ENCODE measurements at places on chromosomes 6 and 20. TPM values are rescaled to one million over a fixed set of nuclear protein-coding genes. Genes with fewer than 3 reads are reported as not detected.
A peak's percentile ranks its signal among the peaks of the same experiment; 100 is the strongest.

- H3K27me3 ChIP-seq: no peaks in the 10 kb centered on the region
- H3K27ac ChIP-seq: no peak overlapping the region
- no peak for DNase-seq
Observed at GRCh38 chr6:31094389-31094881, 17.9 kb downstream of the C6orf15 start.

The RHAG gene
- total RNA-seq: not detected

The NMBR gene
- total RNA-seq: not detected

DNA sequence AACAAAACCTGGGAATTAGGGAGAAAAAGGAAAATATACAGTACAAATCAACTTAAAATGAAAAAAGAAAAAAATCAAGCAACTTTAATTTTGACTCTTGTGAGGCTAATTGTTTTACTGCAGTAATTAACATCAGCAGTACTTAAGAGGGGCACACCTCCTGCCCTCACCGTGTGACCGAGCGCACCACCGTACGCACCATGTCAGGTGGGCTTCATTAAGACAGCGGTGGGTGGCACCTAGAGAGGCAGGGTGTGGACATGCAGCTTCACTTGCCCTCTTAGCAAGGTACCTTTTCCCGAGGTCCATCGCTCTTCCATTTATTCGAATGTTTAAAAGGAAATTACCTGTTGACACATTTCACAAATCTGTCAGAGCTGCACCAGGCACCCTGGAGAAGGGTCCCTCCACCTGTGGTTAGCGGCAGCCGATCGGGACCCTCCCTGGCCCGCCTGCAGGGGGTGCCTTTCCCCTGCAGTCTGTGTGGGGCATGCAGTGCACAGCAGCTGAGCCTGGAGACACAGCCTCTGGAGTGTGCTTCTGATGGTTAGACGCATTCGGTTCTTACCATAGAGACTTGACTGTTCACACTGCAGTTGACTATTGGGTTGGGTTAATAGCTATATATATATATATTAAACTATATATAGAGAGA lies 184.1 kb downstream of the TMEM242 start:
- H3K27ac ChIP-seq: no peak overlapping the region
- peak; percentile 66 for DNase-seq
- H3K4me1 ChIP-seq: no peaks in the 10 kb centered on the region
- no peak overlapping the region for H3K4me3 ChIP-seq

- H3K4me1 ChIP-seq: no peaks in the 10 kb centered on the region
- H3K4me3 ChIP-seq: no peak overlapping the region
- H3K27me3 ChIP-seq: no peaks in the 10 kb centered on the region
Observed at GRCh38 chr20:23782366-23782983, 31.7 kb upstream of the CST1 start.

DNA sequence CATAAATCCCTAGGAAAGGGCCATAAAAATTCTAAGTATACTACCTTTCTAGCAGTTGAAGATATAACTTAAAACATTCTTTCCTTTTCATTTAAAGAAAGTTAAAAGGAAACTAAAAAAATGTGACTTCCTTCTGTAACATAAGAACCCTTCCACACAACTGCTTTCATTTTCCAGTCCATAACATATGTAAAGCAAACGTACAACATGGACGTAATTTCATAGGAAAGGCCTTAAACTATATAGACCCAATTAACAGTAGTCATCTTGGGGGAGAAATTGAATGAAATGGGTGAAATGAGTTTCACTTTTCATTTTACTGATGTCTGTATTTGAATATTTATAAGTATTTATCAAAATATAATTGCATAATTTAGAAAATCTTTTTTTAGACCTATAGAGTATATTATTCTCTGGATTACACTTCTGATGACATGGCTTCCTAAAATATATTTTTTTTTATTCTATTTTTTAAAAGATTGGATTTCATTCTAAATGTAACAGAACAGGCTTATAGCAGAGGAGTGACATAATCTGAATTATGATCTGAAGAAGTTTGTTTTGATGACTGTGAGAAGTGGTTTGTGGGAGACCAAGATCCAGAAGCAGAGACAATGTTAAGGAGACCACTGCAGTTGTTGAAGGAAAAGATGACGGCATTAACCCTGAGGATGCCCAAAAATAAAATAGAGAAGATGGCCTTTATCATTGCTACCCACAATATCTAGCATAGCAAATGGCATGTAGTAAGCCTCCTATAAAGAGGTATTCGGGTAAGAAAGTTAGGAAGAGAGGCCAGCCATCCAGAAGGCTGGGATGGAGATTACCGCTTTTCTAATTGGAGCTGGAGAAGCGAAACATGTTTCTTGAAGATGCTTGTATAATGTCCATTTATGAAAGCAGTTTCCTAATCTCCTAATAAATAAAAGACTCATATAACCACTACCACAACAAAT lies 260.4 kb downstream of the PTPRK start:
- H3K36me3 ChIP-seq: peaks cover 7% of the 10 kb centered on the region
- no peak overlapping the region for H3K4me3 ChIP-seq
- no peak overlapping the region for H3K27ac ChIP-seq
- DNase-seq: no peak

The STMND1 gene
- total RNA-seq: not detected

The SLC17A3 gene
- total RNA-seq: not detected

DNA sequence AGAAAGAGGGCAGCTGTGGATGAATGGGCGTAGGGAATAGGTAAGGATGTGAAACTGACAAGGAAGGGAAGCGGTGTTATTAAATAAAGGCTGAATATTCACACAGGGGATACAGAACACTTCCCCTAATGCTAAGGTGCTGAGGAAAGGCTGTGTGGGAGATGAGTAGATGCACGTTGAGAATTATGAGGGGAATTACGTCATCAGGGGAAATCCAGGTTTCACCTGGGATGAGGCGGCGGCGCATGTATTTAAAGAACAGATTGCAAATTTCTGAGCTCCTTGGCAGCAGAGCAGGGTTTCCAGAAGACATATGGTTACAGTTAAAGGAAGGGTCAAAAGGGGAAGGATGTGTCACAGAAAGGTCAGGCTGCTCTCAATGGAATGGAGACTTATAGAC lies 28.7 kb upstream of the EDN1 start:
- H3K4me1 ChIP-seq: no peaks in the 10 kb centered on the region
- no peak for DNase-seq
- no peaks in the 10 kb centered on the region for H3K36me3 ChIP-seq
- no peak overlapping the region for H3K27ac ChIP-seq

Data from H9 (cell line).